Breast epithelium (tissue), 4 donors: ENCODE measurements at places on chromosomes 2 and 18.

- no peak for DNase-seq
- no peaks in the 10 kb centered on the region for H3K27me3 ChIP-seq
- no peaks in the 10 kb centered on the region for H3K4me1 ChIP-seq
- H3K4me3 ChIP-seq, result no peak overlapping the region
- H3K27ac ChIP-seq, result no peak overlapping the region
Observed at GRCh38 chr2:128501006-128501690, 182.5 kb upstream of the HS6ST1 start.

GRCh38 chr2:26285931-26286330 is 41.2 kb downstream of the HADHB start:
- H3K4me1 ChIP-seq, result no peaks in the 10 kb centered on the region
- peaks cover 7% of the 10 kb centered on the region for H3K36me3 ChIP-seq
- no peak for DNase-seq
- H3K27ac ChIP-seq, result no peak overlapping the region

GRCh38 chr2:96342085-96342484 is 6.5 kb downstream of the NCAPH start:
- H3K27ac ChIP-seq, result no peak overlapping the region
- no peaks in the 10 kb centered on the region for H3K27me3 ChIP-seq
- H3K36me3 ChIP-seq, result no peaks in the 10 kb centered on the region
- no peak for DNase-seq

DNA sequence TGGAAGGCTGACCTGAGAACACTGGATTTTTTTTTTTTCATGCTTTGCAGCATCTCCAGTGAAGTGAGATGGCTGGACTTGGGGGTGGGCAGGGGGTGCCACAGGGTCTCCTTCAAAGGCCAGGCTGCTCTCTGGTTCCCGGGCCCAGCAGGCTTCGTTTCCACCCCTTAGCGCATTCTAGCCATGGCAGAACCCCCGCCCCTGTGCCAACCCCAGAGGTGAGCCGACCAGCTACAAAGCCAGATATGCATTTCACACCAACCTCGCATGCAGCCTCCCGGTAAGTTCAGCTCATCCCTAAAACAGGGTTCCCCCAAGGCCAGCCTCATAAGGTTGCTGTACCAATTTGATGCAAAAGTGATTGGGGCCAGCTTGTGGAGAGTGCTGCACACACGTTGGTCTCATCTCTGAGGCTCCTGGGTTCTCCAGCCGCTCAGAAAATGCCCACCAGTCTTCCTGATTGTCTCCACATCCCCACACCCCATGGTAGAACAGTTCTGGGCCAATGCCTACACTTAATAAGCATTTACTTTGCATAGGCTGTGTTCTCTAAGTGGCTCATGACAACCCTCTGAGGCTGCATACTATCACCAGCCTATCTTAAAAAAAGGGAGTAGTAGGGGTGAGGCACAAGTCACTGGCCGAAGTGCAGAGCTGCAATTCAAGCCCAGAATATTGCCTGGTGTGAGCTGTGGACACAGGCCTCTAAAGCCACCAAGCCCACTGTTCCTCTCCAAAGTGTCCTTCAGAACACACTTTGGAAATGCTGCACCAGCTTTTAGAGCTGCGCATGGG is 23.3 kb downstream of the SMAD7 start:
- peaks cover 31% of the 10 kb centered on the region for H3K4me1 ChIP-seq
- H3K27me3 ChIP-seq, result no peaks in the 10 kb centered on the region
- no peaks in the 10 kb centered on the region for H3K36me3 ChIP-seq
- DNase-seq, result no peak
- no peak overlapping the region for H3K27ac ChIP-seq

DNA sequence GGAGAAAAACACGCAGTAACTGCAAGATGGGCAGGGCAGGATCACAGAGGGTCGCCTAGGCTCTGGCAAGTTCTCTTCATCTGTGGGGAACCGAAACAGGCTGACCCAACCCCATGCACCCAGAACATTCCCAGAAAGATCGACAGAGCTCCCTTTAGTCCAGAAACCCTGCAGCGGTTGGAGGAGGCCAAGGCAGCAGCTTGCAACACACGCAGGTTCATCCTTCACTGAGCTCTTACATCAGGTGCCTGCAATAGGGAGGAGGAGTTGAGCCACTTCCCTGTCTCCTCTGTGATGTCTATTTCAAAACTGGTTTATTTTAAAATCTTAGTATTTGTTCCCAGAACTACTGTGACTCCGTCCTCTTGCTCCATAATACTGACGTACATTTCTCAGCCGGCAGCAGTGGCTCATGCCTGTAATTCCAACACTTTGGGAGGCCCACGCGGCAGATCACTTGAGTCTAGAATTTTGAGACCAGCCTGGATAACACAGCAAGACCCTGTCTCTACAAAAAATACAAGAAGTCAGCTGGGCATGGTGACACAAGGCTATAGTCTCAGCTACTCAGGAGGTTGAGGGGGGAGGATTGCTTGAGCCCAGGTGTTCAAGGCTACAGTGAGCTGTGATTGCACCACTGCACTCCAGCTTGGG is 11.5 kb upstream of the SLC11A1 start:
- no peaks in the 10 kb centered on the region for H3K36me3 ChIP-seq
- H3K27ac ChIP-seq, result no peak overlapping the region
- H3K4me1 ChIP-seq, result no peaks in the 10 kb centered on the region
